ENCODE measurements at places on chromosomes 7 and 10. TPM values are rescaled to one million over a fixed set of nuclear protein-coding genes. Genes with fewer than 3 reads are reported as not detected.

- no peak for DNase-seq
Observed at GRCh38 chr10:124696446-124697392, 47.5 kb downstream of the FAM53B start.

DNA sequence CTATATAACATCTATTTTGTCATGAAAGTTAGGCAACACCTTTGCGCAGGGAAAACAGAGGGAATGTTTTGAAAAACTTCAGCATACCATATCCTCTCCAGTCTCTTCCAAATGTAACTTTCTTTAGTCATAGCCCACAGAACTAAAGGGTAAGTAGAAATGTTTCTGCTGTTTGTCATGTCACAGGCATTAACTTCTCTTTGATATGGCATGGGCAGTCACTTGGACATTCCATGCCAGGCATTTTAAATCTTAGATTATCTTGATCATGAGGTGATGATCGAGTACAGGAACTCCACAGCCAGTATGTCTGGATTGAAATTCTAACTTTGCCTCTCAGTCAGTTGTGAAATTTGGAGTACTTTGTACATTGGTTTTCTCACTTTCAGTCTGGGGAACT is 27.5 kb upstream of the ETV1 start:
- DNase-seq: no peak

DNA sequence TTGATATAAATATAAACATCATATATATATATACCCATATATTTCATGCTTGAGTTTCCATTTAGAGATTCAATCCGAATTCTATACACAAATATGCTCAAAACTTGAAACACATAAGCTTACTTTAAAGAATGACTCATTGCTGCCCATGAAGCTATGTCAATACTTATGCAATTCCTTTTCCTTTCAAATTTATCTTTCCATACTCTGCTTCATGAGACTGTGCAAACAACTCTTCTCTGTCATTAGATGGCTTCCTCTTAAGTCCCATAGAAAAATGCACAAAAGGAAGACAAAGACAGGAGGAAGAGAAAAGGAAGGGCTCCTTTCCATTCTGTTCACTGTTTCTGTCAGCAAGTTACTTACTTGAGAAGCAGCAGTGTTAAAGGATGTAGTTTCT is 895.7 kb upstream of the SORCS1 start:
- DNase-seq: no peak

DNA sequence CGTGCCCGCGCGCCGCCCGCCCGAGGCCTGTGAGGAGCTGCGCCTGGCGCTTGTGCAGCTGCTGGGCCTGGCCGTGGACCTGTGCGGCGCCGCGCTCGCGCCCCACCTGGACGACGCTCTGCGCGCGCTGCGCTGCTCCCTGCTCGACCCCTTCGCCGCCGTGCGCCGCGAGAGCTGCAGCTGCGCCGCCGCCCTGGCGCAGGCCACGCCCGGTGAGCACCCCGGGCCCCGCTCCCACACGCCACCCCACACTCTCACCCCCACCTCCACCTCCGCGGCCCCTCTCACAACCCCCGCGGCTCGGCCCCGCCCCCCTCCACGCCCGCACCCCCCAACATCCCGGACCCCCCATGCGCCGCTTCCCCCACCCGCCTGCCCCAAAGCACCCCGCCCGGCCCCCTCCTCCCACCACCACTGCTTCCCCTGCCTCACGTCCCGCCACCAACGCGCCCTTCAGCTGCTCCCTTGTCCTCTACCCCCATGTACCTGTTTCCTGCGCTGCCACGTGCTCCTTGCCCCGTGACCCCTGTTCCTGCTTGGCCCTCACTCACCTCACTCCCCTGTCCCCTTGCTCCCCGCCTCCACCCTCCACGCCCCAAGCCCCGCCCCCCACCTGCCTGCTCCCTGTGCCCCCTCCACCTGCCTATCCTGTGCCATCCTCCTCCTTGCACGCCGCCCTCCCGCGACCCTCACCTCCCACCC is at the start of gene PRKAR1B:
PRKAR1B (minus strand) TSS at position 178 of the 702 bp plus-strand sequence. CDS start 15,776 bp downstream, outside the sequence.
- no peak for DNase-seq

DNA sequence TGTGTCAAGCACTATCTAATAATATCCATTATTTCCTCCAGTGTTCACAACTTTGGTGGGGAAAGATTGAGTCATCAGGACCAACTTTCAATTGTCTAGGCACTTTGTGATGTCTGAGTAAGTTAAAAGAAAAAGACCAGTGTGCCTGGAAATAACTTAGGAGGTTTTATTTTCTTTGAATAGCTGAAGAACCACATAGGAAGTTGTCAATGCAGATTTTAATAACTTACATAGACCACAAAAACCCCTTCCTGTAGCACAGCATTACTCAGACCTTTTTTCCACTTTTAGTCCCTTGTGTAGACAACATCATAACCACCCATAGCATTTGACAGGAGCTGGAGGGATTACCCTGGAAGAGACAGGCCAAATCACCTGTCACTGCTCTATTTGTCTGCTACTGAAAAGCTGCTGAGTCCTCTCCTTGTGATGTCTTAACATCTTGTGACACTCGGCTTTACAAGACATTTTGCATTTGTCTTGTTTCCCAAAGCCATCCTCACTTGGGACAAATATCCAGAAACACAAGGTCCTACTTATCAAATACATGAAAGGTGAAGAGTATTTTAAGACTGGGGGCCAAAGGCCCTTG is 241.5 kb upstream of the PTER start:
- no peak for DNase-seq

DNA sequence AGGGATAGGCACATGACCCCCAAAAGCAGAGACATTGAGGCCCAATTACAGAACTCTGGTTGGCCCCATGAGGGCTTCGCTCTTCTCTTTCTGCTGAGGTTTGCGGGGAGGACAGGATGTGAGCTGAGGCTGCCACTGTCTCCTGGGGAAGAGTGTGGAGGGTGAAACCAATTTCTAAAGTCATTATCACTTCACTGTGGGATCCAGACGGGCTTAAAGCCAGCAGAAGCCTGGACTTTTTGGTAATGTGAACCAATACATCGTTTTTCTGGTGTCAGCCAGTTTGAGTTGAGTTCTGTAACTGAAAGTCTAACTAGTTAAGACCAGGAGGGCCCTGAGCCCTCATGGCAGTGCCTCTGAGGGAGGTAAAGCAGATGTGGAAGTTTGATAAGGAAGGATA is 163.0 kb downstream of the MYOF start:
- DNase-seq: no peak

- no peak for DNase-seq
Observed at GRCh38 chr7:87128861-87129267, 23.4 kb upstream of the DMTF1 start.

- no peak for DNase-seq
Observed at GRCh38 chr10:129604333-129605032, 137.4 kb downstream of the MGMT start.

DNA sequence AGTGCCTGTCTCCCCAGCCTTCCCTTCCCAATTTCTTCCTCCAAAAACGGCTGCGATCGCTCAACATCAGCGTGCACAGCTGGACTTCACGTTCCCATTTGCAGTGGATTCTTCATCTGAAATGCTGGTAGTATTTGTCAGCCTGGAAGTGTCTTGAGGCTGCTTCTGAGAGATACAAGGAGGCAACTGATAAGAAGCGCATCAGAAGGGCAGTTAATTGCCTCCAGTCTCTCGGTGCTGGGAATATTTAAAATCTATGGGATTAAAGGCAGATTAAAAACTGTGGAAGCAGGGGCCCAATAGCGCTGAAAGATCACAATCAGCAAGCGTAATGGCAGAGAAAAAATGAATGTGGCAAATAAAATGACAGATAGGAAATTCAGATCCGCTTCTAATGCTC is 450.0 kb downstream of the GATA3 start:
- DNase-seq: no peak

- DNase-seq: no peak
Observed at GRCh38 chr7:50659329-50659965, 94.2 kb upstream of the DDC start.

- DNase-seq: no peak
Observed at GRCh38 chr7:22394739-22395138, 37.8 kb upstream of the RAPGEF5 start.

LIPM gene
- total RNA-seq: not detected

TRIM73 gene
- 0.03 TPM for total RNA-seq

SH2B2 gene
- 2.5 TPM for total RNA-seq

PGAM1 gene
- 967 TPM for total RNA-seq
